ENCODE measurements at places on chromosomes 1 and 21. TPM values are rescaled to one million over a fixed set of nuclear protein-coding genes. Genes with fewer than 3 reads are reported as not detected.

ZNF436 gene
- 44.4 TPM for polyA plus RNA-seq

LCE1C gene
- not detected for polyA plus RNA-seq

FAAH gene
- 20.5 TPM for polyA plus RNA-seq

F3 gene
- polyA plus RNA-seq: 52.3 TPM

SMIM1 gene
- 15.3 TPM for polyA plus RNA-seq

CR1L gene
- polyA plus RNA-seq: 1.1 TPM

GRCh38 chr1:246785494-246786111, 61.4 kb downstream of the SCCPDH start:
- DNase-seq: no peak

DNA sequence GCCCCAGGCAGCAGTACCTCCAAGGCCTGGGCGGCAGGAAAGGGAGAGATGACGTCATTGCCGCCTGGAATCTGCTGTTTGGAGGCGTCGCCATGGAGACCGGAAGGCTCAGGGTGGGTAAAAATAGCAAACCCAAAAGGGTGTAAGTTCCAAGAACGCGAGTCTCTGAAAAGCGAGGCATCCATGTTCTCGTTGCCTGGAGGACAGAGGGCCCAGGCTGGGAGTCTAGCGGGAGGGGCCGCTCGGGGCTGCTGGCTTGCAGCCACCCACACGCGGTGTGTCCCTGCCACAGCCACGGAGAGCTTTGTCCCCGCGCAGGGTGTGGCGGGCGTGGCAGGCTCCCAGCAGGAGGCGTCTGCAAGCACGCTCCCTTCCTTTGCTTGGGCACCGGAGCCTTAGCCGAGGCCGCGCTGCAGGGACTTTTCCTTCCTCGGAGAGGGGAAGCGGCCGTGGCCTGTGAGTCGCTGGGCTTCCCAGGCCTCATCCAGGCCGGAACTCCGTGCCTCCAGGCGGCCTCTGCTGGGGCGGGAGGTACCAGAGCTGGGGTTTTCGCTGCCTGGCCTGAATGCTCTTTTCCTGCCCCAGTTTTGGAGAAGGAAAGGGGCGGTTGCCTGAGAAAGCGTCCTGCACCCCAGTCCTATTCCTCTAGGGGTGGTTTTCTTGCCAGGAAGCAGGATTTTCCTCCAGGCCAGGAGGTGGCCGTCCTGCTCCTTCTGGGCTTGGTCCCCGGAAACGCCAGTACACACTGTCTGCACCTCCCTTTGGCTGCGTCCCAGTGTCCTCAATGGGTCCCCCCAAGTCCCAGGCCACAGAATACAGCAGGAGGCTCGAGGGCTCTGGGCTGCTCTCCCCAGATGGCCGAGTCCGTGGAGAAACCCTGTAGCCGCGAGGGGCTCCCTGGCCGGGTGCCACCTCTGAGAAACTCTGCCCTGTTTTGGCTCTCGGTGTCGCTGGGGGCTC, 15.3 kb upstream of the SKI start:
- peak; percentile 90 for DNase-seq

DNA sequence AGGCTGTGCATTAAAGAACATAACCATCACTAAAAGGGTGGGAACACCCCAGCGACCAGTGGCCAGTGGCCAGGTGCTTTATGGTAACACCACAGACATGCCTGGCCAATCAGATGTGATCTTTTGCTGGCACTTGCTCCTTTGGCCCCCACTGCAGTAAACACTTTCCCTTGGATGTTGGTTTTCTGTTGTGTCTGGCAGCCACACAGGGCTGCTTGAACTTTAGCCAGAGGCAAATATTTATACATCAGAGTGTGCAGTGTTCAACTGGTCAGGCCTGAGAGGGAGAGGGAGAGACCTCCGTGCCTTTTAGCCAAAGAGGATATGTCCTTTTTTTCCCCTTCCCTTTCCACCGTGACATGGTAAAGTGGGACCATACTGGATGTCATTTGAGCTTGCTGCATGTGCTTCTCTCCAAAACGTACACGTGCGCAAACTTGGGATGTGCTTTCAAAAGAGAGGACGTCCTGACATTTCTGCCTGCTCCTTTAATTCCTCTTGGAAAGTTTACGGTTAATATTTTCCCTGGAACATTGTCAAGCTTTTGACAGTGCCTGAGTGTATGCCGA, 101.2 kb downstream of the NFIA start:
- no peak for DNase-seq

- DNase-seq: no peak
Observed at GRCh38 chr1:12544992-12545391, 73.0 kb downstream of the DHRS3 start.

- DNase-seq: no peak
Observed at GRCh38 chr1:198605406-198605805, 33.4 kb upstream of the PTPRC start.

DNA sequence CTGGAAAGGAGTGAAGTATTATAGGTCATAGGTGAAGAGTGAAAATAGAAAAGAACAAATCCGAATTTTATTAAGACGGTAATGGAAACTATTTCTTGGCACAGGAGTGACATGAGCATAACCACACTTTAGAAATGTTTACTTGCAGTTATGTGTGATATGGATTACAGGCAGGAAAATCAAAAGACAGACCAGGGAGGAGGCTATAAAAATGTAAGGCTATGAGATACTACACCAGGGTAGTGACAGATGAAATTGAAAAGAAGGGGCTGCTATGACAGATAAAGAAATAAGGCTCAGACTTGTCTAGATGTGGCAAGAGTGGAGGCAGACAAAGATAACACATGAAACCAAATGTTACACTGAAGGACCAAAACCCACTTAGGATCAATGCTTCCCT, 31.7 kb downstream of the GPATCH2 start:
- DNase-seq: no peak

DNA sequence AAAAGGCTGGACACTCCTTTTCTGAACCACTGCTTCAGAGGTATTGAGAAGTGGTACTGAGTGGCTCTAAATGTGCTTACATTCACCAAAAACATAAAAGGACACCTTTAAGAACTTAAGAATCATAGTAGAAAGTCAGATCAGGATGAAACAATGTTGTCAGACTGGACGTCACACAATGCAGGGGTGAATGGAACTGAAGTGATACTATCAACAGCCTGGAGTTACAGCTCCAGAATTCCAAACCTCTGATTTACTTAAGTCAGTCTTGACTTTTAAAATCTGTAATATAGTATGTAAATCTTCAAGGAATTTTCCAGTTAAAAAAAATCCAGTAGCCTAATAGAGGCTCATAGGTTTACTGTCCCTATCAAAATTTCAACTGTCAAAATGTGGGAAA, 19.3 kb downstream of the ELK4 start:
- DNase-seq: no peak
